ENCODE measurements at places on chromosomes 2 and 18.

- DNase-seq = no peak
Measured at GRCh38 chr18:5419601-5420000, 124.1 kb upstream of the ZBTB14 start.

DNA sequence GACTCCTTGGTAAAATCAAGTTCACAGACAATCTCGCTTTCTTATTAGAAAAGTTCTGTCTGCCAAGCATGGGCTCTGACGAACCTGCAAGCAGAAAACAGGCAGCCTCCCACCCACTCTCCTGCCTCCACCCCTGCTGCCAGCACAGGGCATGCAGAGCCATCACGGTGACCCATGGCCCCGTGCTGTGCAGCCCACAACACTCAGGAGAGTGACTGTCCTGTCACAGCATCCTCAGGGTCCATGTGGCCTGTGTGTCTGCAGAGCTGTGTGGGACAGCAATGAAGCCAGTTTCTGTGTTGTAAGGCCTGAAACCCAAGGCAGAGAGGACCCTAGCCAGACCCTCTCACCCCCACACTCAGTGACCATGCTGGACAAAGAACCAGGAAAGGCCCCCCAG, 46.2 kb downstream of the TFCP2L1 start:
- no peak for DNase-seq

GRCh38 chr2:49973917-49974368, 819.6 kb upstream of the FSHR start:
- peak; percentile 85 for DNase-seq

- no peak for DNase-seq
Measured at GRCh38 chr2:9741110-9741509, 102.2 kb upstream of the TAF1B start.

DNA sequence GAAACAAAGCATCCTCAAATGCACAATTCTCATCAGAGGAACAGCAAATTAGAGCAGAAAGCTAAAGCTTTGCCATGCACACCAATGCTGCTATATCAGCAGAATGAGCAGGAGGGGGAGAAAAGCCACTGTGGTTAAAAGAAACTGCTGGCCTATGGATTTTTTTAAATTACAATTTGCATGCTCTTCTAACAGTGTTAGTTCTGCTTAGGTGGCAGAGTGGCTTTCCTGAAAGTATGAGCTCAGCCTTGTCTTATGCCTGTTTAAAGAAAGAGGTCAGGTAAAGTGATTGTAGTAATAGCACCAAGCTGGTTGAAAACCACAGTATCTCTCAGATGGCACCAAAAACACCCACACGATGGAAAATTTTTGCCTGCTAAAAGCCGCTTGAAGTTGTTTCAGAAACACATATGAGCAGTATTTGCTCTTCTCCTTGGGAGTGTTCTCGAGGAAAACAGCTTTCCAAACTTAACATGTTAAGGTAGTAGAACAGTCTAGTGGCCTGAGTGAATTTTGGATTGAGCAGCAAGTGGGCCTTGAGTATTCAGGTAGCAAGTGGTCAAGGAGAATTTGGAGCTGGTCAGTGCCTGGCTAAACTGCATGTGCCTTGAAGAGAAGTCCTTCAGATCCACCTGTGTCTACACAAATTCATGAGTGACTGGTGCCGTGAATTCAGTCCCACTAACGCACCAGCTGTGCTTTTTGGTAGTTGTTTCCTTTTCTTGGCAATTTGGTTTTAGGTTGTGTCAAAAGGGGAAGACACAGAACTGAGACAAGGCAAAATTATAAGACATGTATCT, 19.6 kb upstream of the NDUFV2 start:
- no peak for DNase-seq

DNA sequence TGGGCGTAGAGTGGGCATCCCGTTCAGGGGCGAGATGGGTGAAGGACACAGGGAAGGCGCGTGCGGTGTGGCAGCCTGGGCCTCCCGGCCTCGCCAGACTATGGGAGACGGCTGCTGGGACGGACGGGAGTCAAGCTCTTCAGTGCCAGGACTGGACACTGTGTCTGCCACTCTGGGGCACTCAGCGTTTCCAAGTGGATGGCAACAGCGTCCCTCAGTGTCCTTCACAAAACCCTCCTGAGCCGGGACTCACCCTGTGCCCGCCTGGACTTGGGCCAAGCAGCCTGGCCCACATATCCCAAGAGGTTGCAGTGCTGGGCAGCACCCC, 16.3 kb upstream of the BOK start:
- DNase-seq = no peak

DNA sequence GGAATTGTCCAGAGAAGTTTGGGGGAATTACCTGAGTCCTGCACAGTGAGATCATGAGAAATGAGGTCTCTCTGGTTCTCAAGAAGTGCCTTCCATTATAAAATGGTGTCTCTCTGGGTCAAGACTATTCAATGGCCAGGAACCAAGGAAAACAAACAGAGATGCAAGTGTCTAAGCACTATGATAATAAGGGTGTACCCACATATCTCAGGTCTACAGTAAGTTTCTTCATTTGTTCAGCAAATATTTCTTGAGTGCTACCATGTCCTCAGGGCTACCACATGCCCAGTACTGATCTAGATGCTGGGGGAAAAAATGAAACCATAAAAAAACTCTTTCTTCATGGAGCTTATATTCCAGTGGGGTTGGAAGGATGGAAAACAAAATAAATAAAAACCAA, 170.0 kb downstream of the ACKR3 start:
- no peak for DNase-seq

- no peak for DNase-seq
Measured at GRCh38 chr2:217394510-217395351, 534.9 kb upstream of the TNP1 start.

- no peak for DNase-seq
Measured at GRCh38 chr2:122516775-122517174, 761.3 kb downstream of the TSN start.

- DNase-seq = no peak
Measured at GRCh38 chr2:149899390-149899789, 311.8 kb upstream of the MMADHC start.

GRCh38 chr2:188598551-188598950, 306.9 kb downstream of the GULP1 start:
- no peak for DNase-seq

DNA sequence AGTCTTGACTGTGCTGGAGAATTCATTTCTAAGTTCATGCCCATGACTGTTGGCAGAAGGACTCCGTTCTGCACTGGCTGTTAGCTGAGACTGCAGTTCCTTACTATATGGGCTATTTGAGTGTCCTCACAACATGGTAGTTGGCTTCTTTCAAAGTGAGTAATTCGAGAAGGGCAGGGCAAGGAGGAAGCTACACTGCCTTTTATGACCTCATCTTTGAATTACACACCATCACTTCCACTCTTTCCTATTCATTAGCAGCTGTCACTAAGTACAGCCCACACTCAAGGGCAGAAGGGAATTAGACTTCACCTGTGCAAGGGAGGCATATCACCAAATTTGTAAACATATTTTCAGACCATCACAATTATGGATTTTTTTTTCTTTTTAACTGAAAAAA, 55.9 kb upstream of the EPAS1 start:
- DNase-seq = no peak

- DNase-seq = no peak
Measured at GRCh38 chr18:35998967-35999366, 26.5 kb downstream of the RMP24 start.

DNA sequence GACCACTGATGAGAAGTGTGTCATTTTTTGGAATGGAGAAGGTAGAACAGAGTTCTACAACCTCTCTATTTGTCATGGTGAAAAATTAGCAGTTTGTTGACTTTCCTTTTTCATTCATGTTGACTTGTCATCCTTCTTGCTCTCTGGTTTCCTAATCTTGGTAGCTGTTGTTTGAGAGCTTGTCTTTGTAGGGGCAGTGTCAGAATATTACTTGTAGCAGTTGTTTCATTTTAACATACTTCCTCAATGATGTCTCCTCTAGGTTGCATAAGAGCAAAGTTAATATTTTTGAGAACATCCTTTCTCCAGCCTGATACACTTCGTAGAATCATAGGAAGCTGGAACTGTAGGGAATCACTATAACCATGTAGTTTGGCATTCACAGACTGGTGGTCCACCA, 368.2 kb upstream of the FANCL start:
- DNase-seq = no peak

DNA sequence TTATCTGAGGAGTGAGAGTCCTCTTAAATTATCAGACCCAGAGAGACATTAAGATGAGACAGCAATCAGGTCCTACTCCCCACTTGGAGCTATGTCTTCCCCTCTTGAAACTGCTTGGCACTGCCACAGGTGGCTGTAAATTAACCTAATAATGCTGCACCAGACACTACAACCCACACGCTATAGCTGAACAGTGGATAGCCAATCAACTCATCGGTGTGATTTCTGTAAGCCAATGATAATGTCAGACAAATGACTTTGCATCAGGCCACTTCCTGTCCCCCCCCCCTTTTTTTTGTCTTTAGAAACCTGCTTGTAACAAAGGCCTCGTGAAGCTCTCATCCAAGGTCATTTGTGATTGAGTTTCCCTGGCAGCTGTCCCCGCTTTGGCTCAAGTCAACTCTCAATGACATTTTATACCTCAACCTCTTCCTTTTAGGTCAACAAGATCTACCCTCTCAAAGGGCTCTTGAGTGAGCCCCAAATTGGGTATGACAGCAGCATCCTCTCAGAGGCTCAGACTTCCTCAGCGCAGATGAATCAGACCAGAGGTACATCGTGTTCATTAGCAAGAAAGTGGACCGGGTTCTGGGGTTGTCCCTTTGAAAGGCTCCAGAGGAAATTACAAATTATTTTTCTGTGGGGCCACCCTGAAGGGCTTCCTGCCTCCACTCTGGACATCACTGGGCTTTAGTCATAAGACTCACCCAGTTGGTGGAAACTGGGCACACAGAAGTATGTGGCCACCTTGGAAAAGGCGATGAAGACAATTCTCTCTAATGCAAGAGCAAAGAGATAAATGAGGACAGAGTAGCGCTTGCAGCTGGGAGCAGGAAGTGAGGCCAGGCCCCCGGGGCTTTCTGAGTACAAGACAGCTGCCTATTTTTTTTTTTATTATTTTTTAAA, 73.6 kb downstream of the COPS8 start:
- no peak for DNase-seq

DNA sequence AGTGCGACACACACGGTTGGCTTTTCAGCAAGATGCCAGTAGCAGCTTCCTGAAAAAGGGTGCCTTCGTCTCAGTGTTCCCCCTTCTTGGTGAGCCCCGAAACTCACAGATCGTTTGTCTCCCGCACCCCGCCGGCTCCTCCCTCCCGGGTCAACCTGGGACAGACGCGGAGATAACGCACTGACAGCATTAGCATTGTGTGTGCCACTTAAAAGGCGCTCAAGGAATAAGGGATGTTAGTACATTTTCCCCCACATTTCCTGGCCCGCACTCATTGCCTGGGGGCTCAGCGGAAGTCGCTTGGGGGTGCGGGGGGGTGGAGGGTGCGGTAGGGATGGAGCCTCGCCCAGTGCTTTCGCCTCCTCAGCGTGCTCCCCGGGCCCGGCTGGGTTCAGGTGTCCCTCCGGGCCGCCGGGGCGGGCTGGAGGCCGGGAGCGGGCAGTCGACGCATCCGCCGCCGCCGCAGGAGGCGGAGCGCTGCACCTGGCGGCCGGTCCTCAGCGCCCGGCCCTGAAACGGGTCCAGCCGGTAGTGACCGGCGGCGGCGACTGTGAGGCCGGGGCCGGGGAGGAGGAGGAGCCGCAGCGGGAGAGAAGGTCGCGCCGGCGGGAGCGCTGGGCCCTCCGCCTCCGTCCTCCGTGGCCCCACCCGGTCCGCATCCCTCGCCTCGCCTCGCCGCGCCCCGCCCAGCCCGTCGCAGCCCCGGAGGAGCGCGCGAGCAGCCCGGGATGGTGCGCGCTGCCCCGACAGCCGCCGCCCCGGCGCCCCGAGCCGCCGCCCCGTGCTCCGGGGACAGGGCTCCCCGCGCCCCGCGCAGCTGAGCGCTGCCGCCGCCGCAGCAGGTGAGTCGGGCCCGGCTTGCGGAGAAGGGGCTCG, at the start of gene MFSD6:
Gene MFSD6, plus strand, starts transcription at position 694 of the 876 bp plus-strand sequence. CDS start 27,675 bp downstream, outside the sequence.
- DNase-seq = peak; percentile 42

GRCh38 chr2:88810017-88810416, 118.5 kb downstream of the RPIA start:
- DNase-seq = no peak

DNA sequence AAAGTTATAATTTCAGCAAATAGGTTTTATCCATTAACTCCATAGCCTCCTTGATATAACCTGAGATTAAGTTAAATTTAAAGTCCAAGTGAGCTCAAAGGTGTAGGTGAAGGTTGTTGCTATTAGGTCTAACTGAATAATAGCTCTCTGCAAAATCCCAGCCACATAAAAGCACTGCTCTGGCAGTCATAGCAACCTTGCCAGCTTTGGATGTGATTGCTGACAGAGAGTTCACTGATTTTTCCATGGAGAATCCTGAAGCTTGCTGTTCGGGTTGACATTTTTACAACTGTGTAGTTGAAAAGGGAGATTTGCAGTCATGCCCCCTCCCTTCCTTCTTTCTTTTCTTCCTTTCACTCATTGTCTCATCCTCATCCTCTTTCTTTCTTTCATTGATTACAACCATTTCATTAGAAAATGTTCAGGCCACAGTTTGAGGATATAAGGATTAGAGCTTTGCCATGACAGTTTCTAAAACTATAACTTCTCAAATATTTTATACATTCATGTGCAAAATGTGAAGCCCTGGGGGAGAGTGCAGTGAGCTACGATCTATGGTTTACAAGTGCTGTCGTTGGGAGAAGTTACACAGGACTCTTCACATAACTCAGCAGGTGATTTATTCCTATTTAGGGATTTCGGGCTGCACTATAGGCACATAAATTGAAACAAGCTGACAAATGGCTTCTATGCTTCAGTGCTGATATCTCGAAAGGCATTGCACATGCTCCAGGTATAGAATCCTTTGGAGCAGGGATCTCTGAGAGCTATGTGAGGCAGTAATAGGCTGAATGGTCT, 193.8 kb downstream of the LRRTM4 start:
- DNase-seq = no peak

DNA sequence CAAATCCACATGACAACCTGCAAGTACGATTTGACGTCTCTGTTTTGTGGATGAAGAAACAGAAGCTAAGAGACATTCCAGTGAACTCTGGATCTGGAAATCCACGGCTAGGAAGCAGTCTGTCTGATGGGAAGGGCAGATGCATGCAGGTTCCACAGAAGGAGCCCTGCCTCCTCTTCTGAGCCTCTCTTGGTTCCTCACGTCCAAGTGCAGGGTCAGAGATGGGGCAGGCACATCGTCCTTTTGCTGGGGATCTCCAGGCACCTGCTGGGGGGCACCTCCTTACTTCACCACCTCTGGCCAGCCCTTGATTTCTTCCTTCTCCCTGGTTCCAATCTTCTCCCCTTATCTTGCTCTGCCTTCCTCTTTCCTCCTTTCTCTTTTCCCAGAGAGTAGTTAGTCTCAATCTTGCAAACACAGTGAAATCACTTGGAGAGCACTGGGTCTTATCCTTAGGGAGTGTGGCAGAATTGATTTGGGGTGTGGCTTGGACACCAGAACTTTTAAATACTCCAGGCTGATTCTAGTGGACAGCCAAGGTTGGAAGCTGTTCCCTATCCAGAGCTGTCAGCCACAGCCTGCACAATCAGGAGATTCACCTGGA, 137.8 kb downstream of the BCL2 start:
- no peak for DNase-seq

DNA sequence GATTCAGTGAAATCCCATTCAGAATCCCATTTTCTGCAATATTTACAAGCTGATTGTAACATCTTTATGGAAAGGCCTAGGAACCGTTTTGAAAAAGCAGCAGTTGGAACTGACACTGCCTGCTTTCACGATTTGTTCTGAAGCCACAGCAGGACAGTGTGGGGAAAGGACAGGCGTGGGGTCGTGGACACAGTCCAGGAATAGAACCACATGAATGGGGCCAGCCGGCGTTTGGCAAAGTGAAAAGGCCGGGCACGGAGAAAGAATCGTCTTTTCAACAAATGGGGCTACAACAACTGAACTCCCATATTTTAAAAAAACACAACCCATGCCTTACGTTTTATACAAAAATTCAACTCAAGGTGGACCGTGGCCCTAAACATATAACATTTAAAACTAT, 69.8 kb downstream of the SLC66A2 start:
- DNase-seq = no peak

Data from left hindlimb (tissue), 1 donor.